ENCODE measurements at places on chromosomes 16 and 17.

GRCh38 chr16:16062023-16062937 is 112.9 kb downstream of the ABCC1 start:
- no peak for DNase-seq

DNA sequence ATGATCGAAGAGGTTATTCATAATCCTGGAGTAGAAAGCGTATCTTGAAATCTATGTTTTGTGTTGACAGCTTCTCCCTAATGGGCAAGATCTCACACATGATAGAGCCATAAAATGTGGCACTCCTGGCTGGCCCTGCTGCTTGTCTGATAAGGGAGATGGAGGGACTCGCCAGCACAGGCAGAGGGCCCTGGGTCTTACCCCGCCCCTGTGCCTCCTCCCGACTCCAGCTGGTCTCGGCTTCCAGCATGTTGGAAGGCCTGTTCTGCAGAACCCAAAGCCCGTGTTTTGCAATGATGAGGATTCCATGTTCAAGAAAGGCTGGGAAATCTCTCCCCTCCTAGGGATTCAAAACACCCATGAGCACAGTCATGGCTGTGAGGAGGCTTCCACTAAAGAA is 106.7 kb upstream of the SDK2 start:
- DNase-seq, result no peak

GRCh38 chr17:49508866-49509587 is 13.9 kb downstream of the NGFR start:
- no peak for DNase-seq

DNA sequence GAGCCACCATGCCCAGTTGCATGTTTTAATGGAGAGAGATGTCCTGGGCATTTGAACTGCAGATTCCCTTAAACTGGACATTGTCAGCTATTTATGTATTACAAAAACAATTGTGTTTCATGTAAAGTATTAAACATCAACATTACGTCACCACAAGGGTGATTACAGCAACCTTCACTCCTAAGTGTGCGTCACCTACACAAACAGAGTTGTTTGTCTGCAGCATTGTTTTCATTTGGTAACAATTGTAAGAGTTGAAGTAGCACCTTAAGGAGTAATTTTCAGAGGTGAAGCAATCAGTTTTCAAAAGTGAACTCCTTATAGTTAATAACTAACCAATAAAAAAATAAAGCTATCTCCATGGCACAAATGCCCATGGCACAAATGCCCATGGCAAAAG is 271.4 kb downstream of the IRX3 start:
- DNase-seq, result no peak

- no peak for DNase-seq
These were observed 173.1 kb downstream of the RPTOR start for GRCh38 chr17:80717720-80718083.

DNA sequence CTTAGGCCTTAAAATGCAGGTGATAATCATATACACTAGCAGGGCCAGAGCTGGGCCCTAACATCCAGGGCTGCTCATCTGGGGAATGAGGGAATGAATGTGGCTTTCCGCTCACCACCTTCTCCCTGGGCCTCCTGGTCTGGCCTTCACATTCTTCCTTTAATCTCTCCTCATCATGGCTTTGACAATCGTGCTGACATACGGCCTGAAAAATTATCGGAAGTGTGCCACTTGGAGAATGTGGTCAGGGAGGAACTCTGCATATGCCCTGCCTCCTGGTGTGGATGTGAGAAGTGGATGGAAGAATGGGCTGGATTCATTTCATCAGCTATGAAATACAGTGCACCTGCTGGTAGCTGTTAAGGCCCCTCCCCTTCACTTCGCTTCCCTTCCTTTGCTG is 2.4 kb downstream of the WSCD1 start:
- DNase-seq, result no peak

Measured in kidney tubule cell (primary cell).